ENCODE measurements at places on chromosomes 6 and 20.

GRCh38 chr20:51249215-51249614, 226.3 kb upstream of the KCNG1 start:
- DNase-seq: no peak

- DNase-seq: no peak
These were observed 9.8 kb downstream of the FAM83D start for GRCh38 chr20:38935967-38936407.

DNA sequence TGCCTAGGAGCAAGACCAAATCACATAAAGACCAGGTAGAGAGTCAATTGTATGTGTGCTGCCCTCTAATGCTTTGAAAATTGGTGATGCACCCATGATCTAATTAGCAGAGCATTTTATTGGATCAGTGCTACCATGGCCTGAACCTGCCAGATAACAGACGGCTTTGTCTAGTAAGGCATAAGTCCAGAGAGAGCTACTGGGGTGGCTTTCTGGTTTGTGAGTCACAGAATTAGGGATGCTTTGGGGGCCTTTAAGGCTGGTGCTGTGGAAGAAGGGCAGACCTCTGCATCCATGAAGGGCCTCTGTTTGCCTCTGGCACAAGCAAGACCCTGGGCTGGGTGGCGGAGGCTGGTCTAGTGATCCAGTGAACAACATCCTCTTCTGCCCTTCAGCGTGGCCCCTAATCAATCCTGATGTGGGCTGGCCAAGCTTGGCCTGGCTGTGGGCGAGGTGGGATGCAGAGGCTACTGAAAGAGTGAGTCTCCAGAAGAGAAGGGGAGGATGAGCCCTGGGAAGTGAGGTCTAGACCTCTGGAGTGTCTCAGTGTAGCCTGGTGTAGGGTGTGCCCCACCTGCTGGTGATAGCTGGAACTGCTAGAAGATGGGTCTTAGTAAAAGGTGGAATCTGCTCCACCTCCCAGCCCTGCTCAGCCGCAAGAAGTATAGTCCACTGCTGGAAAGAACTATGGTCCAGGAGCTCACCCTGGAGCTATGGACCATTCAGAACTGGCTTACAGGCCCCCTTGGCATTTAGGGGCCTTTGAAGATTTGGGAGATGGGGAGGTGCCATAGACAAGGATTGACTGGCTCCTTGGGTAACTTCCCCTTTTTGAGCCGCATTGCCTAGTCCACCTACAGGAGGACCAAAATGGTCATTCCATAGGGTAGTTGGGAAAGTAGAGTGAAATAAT, 36.7 kb upstream of the AAR2 start:
- peak; percentile 71 for DNase-seq

DNA sequence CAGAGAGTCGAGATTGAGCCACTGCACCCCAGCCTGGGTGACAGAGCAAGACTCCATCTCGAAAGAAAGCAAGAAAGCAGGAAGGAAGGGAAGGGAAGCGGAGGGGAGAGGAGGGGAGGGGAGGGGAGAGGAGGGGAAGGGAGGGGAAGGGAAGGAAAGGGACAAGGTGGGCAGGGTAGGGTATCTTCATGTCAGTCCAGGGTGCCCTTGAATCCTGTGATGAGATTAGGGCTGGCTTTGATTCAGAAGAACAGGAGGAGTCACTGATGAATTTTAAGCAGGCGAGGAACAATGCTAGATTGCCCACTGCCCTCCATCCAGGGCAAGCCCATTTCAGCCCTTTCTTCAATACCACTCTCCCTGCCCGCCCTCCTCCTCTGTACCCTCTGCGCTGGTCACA, 35.0 kb upstream of the EPB41L1 start:
- no peak for DNase-seq

GRCh38 chr6:102126488-102126887, 733.0 kb downstream of the GRIK2 start:
- no peak for DNase-seq

DNA sequence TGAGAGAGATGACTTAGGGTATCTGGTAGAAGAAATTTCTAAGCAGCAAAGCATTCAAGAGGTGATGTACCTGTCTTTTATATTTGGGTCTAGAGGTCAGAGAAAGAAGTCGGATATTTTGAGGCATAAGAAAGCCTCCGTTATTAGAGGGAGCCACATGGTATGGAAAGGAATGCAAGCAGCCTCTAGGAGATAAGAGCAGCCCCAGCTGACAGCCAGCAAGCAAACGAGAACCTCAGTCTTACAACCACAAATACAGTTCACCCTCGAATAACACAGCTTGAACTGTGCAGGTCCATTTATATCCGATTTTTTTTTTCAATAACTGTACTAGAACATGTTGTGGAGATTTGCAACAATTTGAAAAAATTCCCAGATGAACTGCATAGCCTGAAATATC, 190.7 kb upstream of the VGLL2 start:
- DNase-seq: no peak

- no peak for DNase-seq
These were observed 9.7 kb downstream of the TIAM2 start for GRCh38 chr6:155004576-155005372.
